Fibroblast of skin of left biceps (primary cell): ENCODE measurements at places on chromosomes 1 and 21.
A peak's percentile ranks its signal among the peaks of the same experiment; 100 is the strongest.

DNA sequence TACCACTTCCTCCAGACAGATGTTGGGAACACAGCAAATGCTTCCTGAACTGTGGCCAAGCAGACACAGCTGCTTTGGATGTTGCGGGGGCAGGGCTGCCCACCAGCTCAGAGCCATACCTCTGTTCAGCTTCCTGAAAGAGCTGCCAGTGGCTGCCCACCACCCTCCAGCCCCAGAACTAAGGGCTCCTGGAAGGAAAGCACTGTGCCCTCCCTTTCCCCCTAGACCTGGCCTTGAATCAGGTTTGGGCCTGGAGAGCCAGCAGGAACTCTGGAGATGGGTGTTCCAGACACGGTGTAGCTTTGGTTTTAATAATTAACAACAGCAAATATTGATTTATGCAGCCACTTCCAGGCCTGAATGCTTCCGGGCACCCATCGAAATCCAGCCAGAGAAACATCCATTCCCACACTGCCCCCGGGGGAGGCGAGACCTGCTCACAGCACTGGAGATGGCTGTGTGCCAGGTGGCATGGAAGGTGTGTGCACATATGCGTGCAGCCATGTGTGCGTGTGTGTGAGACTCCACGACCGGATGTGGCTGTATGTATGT lies 45.7 kb downstream of the RAP1GAP start:
- no peak for DNase-seq

- DNase-seq, result no peak
Observed at GRCh38 chr21:17552410-17552809, 39.6 kb downstream of the CXADR start.

DNA sequence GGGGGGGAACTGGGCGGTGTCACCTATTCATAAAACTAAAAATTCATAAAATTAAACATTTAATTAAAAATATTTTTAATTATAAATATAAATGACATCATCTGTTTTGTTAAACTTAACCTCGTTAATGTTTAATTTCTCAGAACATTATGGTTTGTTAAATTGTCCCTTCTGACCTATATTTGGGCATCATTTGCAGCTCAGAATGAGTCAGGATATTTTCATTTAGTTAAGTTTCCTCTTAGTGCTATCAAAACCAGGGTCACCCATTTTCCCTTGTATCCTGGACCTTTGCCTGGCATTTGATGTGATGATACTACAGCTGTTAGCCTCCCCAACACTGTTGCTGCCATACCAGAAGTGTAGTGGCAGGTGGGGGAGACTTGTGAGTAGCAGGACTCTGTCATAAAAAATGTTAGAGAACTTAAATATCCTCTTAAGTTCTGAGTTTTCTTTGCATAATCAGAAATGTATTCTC lies 30.3 kb downstream of the TSNAX start:
- DNase-seq, result no peak

GRCh38 chr1:47709019-47709871 lies 271.4 kb downstream of the FOXD2 start:
- DNase-seq, result no peak

- DNase-seq, result peak; percentile 85
Observed at GRCh38 chr1:205294175-205294917, 27.2 kb downstream of the NUAK2 start.

GRCh38 chr1:172360511-172360910 lies 60.0 kb upstream of the C1orf105 start:
- no peak for DNase-seq

- DNase-seq, result no peak
Observed at GRCh38 chr1:185342672-185343259, 25.7 kb upstream of the IVNS1ABP start.

DNA sequence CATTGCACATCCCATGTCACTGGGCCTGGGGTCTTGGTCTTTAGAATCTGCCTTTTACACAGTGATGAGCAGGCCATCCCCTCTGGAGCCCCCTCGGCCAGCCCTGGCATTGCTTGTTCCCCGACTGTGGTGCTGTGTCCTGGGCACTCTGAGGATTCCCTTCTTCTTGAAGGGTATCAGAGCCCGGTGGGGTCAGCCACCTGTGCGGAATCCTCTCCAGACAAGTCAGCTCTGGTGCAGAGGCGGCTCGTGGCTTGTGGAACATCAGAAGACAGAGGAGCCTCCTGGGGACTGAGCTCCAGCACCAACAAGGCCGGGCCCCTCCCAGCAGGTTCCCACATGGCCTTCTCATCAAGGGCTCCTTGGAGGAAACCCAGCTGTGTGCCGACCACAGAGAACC lies 57.9 kb upstream of the AJAP1 start:
- no peak for DNase-seq

DNA sequence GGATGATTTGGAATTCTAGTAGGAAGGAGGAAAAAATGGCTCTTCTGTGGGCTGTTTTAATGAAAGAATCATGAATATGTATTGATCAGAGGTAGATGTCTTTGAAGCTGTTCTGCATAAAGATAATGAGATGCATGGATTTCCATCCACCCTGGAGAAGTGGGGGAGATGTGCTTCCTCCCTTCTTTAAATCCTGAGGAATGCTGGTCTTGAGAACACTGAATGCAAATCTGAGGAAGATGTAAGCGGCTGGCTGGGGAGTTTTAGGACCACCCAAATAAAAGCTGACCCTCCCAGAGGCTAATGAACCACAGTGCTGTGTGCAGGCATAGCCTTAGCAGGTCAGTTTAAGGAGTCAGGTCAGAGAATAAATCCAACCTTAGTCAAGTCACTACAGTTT lies 37.3 kb downstream of the ZMYND12 start:
- DNase-seq, result no peak

DNA sequence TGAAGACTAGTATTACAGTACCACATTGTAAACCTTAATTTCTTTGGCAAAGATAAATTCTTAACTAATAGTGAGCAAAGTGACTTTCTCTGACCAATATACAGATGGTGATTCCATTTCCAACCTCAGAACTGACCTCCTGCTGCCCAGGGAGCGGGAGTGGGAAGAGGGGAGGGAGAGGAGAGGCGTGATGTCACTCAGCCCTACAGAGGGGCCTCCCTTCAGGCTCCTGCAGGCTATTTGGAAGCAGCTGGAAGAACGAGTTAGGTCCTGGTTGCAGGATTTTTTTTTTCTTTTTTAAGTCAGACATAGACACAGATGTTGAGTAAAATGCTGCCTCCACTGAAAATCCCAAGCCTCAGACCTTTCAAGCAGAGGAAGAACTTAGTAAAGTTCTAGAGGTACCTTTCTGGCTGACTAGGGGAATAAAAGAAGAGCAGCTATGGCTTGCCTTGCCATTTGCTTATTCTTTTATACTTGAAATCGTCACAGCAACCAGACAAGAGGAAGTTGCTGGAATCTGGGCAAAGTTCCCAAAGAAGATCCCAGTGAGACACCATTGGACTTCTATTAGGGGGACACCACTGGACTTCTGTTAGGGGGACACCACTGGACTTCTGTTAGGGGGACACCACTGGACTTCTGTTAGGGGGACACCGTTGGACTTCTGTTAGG lies 54.5 kb downstream of the EXO1 start:
- DNase-seq, result no peak

DNA sequence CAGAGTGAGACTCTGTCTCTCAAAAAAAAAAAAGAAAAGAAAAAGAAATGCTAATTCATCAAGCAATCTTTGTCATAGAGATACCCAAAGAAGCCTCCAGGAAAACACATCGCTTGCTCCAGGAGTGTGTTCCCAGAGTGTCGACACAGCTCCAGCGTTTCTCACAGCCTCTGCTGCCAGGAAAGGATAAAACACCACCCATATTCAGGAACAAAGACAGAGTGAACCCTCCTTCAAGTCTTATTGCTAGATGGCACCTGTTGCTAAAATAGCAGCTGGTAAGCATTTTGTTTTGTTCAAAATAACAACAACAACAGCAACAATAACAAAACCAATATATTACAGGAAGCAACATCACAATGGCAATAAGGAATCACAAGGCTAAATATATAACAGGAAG lies 3.1 kb downstream of the ILDR2 start:
- no peak for DNase-seq

DNA sequence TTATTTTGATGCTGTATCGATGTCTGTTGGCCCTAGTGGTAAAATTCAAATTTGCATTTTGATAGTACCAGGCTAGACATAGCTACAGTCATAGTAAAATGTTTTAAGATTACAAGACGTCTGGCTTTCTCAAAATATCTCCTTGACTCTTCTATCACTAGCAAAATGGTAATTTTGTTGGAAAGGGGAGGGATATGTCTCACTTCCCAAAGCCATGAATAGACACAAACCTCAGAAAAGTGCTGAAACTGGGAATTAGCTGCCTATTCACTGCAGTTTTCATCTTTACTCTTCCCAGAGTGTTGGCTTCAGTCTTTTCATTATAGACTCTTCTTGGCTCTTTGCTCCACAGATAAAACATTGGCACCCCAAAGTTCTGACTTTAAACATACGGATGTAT lies 1009.9 kb downstream of the ADGRL2 start:
- DNase-seq, result no peak

GRCh38 chr1:228276901-228277490 lies 69.2 kb downstream of the OBSCN start:
- DNase-seq, result no peak

- DNase-seq, result no peak
Observed at GRCh38 chr1:112563341-112563740, 54.6 kb downstream of the WNT2B start.

DNA sequence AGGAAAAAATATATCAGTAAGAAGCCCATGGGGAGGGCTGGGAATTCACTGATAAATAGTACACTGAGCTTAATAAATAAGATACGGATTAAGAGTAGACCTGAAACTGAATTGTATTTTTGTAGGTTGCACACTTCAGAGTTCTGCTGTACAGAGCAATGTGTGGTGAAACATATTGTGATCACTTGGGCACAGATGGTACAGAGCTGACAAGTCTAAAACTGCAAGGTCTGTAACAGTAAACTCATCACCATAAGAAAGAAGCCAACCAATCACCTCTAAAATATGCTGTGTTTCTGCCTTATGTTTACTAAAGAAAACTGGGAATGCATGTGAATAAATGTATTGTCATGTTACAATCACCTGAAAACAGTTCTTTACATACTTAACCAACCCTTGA lies 360.7 kb downstream of the MRPL39 start:
- no peak for DNase-seq

DNA sequence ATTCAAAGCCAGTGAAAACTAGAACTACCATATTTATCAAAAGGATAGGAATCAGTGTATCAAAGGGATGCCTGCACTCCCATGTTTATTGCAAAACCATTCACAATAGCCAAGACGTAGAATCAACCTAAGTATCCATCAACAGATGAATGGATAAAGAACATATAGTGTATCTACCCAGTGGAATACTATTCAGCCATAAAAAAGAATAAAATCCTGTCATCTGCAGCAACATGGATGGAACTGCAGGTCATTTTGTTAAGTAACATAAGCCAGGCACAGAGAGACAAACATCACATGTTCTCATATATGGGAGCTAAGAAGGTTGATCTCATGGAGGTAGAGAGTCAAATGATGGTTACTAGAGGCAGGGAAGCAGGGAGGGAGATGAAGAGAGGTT lies 110.0 kb downstream of the PAX7 start:
- no peak for DNase-seq

- DNase-seq, result no peak
Observed at GRCh38 chr21:31666445-31667010, 7.0 kb downstream of the SOD1 start.

DNA sequence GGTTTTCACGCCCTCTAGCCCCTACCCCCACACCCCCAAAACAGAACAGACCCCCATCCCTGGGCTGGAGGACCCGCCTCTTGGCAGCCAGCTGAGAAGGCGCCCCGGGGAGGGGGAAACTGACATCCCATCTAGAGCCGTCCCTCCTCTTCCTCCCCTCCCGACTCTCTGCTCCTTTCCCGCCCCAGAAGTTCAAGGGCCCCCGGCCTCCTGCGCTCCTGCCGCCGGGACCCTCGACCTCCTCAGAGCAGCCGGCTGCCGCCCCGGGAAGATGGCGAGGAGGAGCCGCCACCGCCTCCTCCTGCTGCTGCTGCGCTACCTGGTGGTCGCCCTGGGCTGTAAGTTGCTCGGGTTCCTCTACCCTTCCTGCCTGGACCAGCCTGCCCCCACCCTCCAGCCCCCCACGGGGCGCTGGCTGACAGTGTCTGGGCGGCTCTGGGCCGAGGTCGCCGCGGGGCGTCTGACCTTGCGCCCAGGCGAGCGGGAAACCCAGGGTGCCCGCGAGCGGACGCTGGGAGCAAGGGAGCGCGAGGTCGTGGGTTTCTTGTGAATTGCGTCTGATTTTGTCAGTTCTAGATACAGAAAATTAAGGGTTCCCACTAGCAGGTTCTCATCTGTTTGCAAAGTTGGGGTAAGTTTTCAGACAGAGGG lies 618 bp downstream of the JAM2 start:
- no peak for DNase-seq

DNA sequence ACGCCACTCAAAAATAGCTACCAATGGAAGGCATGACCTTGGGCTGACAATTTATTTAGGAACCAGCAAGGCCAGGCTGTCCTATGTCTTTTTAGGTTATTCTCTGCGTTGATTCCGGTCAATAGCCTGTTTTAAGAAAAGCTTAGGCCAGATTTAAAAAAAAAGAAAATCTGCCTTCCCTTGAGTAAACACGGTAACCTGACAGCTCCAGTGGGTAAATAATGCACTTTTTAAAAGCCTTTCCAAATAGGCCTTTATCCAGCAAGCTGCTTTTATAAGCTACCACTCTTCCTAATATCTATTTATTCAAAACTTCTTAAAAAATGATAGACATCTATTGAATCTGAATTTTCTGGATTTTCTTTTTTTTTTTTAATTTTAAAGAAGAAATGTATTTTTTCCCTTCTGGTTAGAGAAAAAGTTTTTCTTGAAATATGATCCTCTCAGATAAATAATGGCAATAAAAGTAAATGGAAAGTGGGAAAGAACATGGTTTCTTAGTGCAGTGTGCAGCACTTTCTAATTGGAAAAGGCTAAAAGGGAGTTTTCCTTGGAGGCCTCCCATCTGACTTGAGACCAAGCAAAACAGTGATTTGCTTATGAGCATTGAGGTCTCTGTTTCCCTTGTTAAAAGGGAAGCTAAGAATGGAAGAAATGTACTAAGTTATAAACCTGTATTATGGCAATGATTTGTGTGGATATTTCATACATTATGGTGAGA lies 281.0 kb upstream of the RUNX1 start:
- DNase-seq, result no peak

DNA sequence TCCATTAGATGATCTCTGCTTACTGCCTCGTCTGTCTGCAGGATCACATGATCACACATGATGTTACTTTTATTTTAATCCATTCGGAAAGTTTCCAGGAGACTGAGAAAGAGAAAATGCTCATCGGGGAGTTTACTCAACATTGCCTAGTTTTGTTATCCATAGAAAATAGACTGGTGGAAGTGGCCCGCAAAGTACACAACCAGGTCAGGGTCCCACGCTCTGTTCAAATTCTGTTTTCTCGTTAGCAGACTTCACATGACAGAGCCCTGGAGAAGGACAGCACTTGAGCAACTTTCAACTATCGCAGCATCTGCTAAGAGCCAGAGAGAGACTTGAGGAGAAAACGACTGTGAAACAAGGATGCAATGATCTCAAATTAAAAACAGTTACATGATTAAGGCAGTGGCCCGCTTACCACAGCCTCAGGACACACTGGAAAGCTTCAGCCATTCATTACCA lies 44.2 kb downstream of the ADAMTS1 start:
- DNase-seq, result peak; percentile 61
